ENCODE measurements at places on chromosomes 3 and 15. TPM values are rescaled to one million over a fixed set of nuclear protein-coding genes. Genes with fewer than 3 reads are reported as not detected.

DNA sequence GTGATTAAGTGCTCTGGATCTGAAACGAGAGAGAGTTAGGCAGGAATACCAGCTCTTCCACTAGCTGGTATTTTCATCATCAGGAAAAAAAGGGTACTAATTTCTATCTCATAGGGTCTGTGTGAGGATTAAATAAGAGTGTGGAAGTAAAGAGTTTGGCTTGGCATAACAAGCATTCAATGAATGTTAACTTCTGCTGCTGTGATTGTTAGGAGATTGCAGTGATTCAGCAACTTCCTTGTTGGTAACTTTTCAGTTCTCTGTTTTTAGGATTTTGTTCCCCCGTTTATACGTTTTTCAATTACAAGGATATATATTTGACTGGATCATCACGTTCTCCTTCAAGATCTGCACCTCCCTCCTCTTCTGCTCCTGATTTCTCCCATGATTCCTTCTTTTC lies 65.9 kb upstream of the MYO5C start:
- no peaks in the 10 kb centered on the region for H3K27me3 ChIP-seq
- no peak for DNase-seq
- no peak overlapping the region for H3K4me3 ChIP-seq
- no peaks in the 10 kb centered on the region for H3K4me1 ChIP-seq

GRCh38 chr3:177622520-177622919 lies 425.2 kb upstream of the TBL1XR1 start:
- no peak overlapping the region for H3K27ac ChIP-seq
- H3K27me3 ChIP-seq: no peaks in the 10 kb centered on the region
- peaks cover 18% of the 10 kb centered on the region for H3K36me3 ChIP-seq
- H3K4me1 ChIP-seq: peaks cover 15% of the 10 kb centered on the region

Gene DVL3
- total RNA-seq: 74.5 TPM

Gene NPAP1
- total RNA-seq: not detected

DNA sequence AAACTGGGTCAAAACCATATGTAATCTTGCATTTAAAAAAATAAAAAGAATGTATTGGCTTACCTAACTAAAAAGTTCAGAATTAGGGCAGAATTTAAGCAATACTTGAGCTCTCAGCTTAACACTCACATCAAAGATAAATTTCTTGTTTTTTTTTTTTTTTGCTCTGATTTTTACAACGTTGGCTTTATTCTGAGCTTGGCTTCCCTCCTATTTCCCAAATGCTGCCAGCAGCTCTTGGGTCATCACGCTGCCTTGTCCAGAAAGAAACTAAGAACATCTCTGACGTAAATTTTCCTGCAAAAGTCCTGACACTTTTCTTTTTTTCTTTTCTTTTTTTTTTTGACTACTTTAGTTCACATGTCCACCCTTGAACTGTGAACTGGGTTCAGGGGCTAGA lies 150.6 kb upstream of the TGFBR2 start:
- H3K27ac ChIP-seq: no peak overlapping the region
- H3K4me3 ChIP-seq: no peak overlapping the region

All from MCF 10A (cell line).